Mesenteric fat pad (tissue), 1 donor: ENCODE measurements at places on chromosomes 16 and 17. TPM values are rescaled to one million over a fixed set of nuclear protein-coding genes. Genes with fewer than 3 reads are reported as not detected.

GRCh38 chr17:82650723-82651122, 2.5 kb upstream of the WDR45B start:
- no peak for DNase-seq

DNA sequence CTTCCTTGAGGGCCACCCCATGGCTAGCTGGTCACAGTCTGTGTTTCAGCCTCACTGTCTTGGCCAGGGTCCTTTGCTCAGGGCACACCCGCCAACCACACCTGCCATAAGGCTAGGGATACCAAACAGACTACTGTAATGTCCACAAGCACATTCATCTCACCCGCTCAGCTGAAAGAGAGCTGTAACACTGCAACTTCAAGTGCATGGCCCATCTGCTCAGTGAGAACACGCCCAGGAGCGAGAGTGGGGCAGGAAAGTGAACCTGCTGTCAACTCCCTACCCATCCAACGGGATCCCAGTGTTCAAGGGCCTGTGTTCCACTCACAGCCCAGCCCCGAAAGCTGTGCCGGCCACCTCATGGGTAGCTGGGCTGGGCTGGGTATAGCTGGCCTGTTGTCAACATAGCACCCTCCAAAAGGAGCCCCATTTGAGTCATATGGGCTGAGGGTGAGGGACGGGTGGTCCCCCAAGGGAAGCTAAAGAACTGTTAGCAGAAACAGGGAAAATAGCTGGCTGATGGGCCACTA, 55.7 kb downstream of the SCNN1B start:
- DNase-seq, result no peak

GRCh38 chr17:82864713-82865248, 25.0 kb upstream of the ZNF750 start:
- no peak for DNase-seq

DNA sequence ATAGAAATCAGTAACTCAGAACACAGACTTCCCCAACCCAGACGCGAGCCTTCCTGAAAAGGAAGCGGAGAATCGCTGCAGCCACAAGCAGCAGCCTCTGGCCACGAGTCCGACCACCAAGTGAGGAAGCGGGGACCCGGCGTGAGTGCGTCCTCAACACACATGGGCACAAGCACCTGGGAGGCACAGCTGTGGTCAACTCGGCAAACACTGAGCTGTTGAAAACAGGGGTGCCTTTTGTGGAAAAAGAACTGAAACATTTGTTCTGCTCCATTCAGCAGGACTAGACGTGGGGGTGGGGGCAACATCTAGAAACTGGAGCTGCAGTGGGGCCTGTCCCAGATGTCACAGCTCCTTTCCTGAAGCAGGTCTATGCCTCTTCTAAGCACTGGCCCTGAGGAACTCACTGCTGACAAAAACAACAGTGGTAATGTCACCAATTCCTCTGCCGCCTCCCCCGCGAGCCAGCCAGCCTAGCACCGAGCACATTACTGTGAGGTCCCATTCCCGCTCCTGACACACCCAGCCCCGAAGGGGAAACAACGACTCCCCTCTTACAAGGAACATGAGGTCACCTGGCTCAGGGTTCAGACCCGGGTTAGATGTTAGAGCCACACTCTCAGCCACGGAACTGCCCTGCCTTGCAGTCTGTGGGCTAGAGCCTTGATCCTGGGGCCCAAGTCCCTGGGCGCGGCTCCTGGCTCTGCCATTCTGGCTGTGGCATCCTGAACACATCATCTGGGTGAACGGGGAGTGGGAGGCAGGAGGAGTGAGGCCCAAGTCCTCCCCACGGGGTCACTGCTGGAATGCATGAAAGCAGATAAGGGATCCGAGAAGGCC, 29.0 kb downstream of the KDM8 start:
- no peak for DNase-seq

DNA sequence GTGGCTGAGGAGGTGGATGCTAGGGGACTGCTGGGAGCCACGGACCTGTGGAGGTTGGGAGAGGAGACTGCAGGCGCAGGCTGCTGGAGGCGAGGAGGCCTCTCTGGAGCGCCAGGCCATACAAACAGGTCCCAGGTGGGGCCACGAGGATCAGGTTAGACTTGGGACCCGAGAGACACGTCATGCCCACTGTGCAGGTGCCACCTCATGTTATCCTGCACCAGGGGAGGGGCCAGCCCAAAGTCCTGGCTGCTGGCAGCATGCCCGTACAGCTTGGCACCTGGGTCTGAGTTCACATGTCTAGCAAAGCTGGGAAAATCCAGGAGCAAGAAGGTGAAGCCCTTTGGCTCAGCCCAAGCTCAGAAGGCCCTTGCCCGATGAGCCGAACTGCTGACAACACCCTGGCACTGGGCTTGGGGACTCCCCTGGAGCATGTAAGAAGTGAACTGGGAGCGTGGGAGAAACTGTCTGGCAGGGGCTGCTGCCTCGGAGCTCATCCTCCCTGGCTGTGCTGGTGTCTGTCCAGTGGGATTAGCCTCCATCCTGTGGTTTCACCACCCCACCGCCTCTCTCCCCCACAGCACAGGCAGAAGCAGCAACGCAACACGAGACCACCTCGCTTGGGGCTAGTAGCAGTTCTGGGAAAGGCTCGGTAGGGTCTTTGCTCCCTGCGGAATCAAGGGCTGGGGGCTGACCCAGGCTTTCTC, 5.3 kb downstream of the ARHGDIA start:
- no peak for DNase-seq

GRCh38 chr17:75920045-75920560, 15.4 kb upstream of the MRPL38 start:
- DNase-seq, result no peak

DNA sequence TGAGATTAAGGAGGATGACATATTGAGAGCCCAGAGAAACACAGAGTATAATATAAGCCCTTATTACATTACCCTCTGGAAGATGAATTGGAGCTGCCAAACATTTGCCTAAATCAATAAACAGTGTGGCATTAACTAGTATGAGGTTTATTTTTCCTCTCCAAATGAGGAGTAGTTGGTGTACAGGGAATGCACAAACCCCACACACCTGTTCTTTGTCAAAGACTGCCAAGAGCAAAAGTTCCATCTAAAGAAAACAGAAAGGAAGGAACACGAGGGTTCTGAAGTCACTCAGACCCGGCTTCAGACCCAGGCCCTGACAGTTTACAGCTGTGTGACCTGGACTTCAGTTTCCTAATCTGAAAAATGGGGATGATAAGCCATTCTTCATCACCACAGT, 138.1 kb downstream of the SHISA9 start:
- DNase-seq, result no peak

- DNase-seq, result no peak
Observed at GRCh38 chr17:28892024-28892423, 5.5 kb downstream of the FLOT2 start.

GRCh38 chr16:84015399-84015798, 27.2 kb downstream of the SLC38A8 start:
- no peak for DNase-seq

DNA sequence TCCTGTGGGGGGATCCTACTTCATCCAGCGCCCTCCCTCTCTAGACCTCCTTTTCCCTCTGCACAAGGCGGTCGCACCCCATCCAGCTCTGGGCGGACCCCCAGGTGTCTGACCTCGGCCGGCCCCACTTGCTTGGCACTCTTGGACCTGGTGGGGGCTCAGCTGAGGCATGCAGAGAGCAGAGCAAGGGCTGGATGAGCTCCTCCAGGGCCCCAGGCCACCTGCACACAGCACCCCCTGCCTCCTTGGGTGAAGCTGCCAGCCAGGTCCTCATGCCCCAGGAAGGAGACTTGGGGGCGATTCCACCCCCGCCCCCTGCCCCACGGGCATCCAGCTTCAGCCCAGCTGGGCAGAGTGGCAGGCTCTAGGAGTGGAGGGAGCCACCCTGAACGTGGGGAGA, 159.4 kb upstream of the GSE1 start:
- no peak for DNase-seq

Gene NPTX1
- total RNA-seq, result not detected

Gene NHLRC4
- total RNA-seq, result 1.3 TPM

Gene CD300LB
- 1.3 TPM for total RNA-seq

Gene SLC4A1
- total RNA-seq, result 0.35 TPM

Gene ITGAL
- 6.8 TPM for total RNA-seq

Gene VTN
- total RNA-seq, result 2.1 TPM
